ENCODE measurements at places on chromosomes 6 and 20.

- no peak for DNase-seq
These were observed 338.1 kb downstream of the SYNE1 start for GRCh38 chr6:152298848-152299735.

DNA sequence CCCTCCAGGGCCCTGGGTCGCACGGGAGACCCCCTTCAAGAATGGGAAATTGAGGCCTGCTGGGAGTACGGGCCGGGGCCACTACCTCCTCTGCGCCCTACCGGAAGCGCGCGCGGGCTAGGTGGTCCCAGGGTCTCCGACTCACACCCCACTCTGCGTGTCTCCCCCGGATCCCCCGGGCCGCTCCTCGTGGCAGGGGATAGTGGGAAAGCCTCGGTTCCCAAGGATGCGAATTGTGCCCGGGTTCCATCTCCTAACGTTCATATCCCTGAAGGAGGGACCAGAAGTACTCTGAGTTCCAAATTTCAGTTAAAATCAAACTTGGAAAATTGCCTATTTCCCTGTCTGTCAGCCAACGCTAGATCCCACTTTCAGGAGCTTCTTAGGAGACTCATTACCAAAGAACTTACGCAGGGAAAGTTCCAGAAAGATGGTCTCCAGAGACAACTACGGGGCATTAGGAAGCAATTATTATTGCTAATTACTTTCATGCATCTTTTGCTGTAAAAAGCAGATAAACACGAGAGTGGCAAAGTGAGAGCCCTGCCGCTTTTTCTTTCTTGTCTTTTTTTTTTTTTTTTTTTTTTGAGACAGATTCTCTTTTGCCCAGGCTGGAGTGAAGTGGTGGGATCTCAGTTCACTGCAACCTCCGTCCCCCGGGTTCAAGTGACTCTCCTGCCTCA, 858 bp downstream of the FAM83D start:
- no peak for DNase-seq

DNA sequence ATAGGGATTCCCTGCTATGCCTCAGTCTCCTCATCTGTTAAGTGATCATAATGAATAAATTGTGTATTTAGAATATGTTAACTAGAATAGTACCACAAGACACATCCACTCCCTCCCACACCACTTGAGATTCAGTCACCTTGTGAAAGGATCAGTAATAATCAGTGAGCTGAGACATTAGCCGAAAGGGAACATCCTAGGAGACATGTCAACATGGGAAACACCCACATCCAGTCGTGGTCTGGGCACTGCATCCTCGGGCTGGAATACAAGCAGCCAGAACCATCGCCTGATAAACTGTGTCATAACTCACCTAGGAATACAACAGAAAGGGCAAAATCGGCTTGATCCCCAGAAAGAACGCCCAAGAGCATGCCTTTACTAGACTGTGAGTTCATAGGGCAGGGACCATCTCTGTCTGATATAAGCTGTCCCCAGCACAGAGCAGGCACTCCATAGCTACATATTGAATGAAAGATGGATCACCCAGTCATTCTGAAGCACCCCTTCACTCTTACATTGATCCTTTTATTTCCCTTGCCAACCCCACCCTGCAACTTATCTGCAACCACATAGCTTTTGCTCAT, 23.9 kb downstream of the RIPOR2 start:
- no peak for DNase-seq

GRCh38 chr6:116465246-116465645, 4.1 kb downstream of the CALHM6 start:
- DNase-seq = no peak

DNA sequence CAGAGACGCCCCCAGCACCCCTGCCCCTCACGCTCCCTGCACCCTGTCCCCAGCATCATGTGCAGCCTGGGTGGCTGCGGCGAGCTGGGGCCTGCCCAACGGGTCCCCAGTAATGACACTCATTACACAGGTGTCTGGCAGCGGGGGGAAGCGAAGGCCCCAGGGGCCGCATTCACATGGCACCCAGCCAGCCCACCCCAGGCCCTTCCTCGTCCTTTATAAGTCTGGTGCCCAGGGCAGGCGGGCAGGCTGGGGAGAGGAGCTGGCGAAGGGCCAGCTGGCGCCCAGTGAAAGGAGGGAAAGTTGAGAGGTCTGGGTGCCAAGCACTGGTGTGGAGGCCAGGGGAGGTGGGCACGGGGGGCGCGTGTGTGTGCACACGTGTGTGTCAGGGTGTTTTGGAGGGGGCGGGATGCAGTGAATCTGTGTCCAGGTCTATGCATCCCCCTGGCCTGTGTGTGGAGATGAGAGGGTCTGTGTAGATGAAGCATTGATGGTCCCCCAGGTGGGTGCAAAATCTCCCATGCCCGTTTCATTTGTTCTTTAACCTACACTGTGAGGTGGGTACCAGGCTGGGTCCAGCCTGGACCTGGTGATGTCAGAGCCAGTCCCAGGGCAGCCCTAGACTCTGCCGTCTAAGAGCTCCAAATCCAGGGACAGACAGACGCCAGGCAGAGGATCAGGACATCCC, 105.3 kb downstream of the CEBPB start:
- no peak for DNase-seq

GRCh38 chr6:19723545-19723944, 113.6 kb upstream of the ID4 start:
- peak; percentile 50 for DNase-seq

GRCh38 chr6:74070091-74070490, 374.1 kb downstream of the CD109 start:
- DNase-seq = peak; percentile 22

- DNase-seq = peak; percentile 32
These were observed 23.9 kb upstream of the E2F3 start for GRCh38 chr6:20377623-20378265.

GRCh38 chr20:33158637-33159385, 9.1 kb upstream of the BPIFA2 start:
- no peak for DNase-seq

- DNase-seq = peak; percentile 97
These were observed 28.2 kb downstream of the CBFA2T2 start for GRCh38 chr20:33518071-33518470.

- no peak for DNase-seq
These were observed 808.3 kb downstream of the TFAP2A start for GRCh38 chr6:9606435-9607134.

GRCh38 chr20:17936761-17937732, 31.5 kb downstream of the SNX5 start:
- DNase-seq = no peak

GRCh38 chr6:100430962-100431361, 33.8 kb downstream of the SIM1 start:
- no peak for DNase-seq

GRCh38 chr20:44287272-44288097, 23.5 kb downstream of the FITM2 start:
- peak; percentile 41 for DNase-seq

- DNase-seq = no peak
These were observed 151.1 kb upstream of the JAG1 start for GRCh38 chr20:10824750-10825500.

DNA sequence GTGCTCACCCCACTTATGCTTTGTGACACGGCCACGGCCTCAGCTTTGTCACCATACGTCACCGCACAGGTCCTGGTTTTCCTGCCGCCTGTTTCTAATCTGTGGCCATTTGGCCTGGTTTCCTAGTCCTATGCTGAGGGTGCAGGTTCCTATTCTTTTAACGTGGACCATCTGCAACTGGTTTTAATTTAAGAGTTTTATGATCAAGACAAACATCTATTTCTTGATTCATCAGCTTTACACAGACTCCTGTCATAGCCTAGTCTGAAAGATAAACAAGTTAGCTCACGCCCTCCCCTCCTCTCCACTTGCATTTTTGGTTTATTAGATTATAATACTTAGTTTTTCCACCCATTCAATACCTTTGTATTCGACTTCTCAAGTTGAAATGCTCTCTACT, 97.5 kb upstream of the RPS6KA2 start:
- no peak for DNase-seq

DNA sequence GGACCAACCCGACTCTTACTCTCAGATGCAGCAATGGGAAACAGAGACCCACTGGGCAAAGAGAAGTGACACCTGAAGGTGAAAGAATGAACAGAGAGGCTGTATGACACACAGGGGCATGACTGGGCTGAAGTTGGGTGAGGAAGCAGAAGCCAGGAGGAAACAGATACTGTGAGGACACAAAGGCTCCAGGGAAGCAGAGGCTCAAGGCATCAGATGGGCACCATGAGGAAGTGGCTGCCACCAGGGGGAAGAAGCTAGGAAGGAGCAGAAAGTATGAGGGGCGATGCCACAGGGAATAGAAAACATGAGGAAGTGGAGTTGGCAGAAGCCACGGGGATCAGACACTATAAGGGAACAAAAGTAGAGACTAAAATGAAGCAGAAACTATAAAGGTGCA, 30.9 kb upstream of the OCSTAMP start:
- no peak for DNase-seq

DNA sequence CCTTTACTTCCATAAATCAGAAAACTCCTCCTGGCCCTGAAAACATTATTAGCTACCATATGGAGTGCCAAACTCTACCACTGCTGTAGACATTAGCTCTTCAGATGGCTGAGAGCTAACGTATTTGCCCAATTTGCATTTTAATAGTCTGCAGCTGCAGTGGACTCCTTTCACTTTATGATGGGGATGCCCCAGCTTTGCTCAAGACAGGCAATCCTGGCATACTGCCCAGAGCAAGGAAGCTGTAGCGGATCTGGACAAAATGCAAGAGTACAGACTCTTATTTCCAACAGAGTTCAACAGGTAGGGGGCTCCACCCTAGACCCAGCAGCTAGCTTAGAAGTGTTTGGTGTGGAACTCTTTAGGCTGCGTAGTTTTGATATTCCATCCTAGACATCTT, 246.7 kb downstream of the FOXC1 start:
- DNase-seq = peak; percentile 88

- no peak for DNase-seq
These were observed 32.0 kb upstream of the CD93 start for GRCh38 chr20:23118144-23118543.

DNA sequence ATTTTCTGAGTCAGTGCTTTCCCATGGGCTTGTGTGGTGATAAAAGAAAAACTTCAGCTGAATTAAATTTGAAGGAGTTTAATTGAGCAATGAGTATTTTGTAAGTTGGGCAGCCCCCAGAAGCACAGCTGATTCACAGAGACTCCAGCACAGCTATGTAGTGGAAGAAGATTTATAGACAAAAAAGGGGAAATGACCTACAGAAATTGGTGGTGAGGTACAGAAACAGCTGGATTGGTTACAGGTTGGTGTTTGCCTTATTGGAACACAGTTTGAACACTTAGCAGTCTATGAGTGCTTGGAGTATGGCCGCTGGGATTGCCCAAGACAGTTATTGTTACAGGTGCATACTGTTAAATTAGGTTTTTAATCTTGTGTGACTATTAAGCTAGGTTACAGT, 96.9 kb upstream of the PTPRK start:
- DNase-seq = peak; percentile 40

Data from renal cortical epithelial cell (primary cell).